Vagina (tissue), 2 donors: ENCODE measurements at places on chromosomes 11 and 22.

DNA sequence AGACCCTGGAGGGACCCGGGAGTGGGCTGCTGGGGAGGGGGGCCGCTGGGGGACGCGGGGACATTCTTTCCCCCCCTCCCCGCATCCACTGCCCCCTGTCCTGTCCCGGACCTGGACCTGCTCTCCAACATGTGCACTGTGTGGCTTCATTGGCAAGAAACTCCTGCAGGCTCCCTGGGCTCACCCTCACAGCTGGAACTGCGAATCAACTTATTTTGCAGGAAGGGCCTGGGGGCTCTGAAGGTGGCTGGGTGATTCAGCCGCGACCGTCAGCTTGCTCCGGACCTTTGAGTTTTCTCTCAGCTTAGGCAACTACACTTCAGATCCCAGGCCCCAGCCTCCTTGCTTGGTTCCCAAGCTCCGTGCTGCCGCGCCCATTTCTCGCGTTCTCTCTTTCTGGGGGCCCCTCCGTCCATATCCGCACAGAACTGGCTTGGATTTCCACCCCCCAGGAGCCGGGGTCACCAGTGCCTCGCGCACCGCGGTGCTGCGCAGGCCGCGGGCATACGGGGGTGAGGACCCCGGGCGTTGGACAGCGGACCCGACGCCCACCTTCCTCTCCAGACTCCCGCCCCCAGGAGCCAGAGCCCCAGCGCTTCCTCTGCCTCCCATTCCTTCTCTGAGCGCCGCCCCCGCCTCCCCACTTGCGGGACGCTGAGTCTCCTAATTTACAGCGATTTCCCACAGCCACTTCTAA is 471 bp upstream of the AHNAK start:
- H3K36me3 ChIP-seq = no peaks in the 10 kb centered on the region
- peaks cover 75% of the 10 kb centered on the region for H3K4me1 ChIP-seq
- H3K4me3 ChIP-seq = peak overlapping the region; percentile 99
- peak; percentile 92 for DNase-seq
- no peaks in the 10 kb centered on the region for H3K27me3 ChIP-seq

DNA sequence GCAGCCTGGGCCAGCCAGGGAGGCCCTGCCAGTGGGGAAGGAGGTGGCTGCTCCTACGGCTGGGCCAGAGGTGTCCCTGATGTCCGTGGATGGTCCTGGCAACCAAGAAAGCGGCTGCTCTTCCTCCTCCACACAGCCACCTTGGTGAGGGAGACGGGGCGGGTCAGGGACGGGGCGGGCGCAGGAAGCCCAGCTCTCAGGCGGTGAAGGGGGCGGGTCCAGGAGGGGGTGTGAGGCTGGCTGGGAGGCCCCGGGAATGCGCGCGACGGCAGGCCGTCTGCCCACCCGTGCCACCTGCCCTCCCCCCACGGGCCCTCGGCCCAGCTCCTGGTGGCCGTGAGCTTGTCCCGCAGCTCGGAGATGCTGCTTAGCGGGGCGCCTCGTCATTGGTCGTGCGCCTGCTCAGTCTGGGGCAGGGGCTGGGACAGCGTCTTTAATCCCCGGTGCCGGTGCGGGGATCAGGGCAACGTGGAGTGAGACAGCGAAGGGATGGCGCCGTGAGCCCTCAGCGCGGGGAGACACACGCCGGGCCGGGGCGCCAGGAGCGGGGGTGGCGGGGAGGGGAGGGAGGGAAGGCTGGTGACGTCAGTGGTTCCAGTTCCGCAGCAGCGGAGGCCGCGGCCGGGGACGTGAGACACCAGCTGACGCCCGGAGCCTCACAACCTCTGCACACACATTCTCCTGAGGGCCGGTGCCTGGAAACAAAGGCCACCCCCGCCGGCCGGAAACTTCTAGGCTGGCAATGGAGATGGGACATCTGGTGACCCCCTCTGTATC is 6.7 kb upstream of the BRSK2 start:
- no peaks in the 10 kb centered on the region for H3K36me3 ChIP-seq
- H3K27me3 ChIP-seq = no peaks in the 10 kb centered on the region
- peak overlapping the region; percentile 3 for H3K27ac ChIP-seq
- H3K4me3 ChIP-seq = peak overlapping the region; percentile 51
- peaks cover 12% of the 10 kb centered on the region for H3K4me1 ChIP-seq

DNA sequence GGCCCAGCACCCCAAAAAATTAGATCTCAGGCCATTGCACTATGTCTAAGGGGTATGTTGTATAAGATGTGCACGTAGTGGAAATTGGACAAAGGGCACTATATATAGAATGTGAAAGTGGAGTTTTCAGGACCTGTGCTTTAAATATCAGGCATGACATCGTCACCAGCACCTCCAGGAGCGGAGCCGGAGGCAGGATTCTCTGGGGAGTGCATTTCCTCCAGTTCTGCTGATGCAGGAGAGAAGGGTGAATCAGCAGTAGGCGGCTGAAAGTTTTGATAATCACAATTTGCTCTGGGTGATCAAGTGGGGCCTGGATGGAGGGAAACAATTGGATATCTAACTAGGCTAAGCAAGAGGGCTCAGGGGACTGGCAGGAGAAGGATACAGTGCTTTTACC is 69.1 kb upstream of the NTM start:
- no peak for DNase-seq
- H3K36me3 ChIP-seq = no peaks in the 10 kb centered on the region

DNA sequence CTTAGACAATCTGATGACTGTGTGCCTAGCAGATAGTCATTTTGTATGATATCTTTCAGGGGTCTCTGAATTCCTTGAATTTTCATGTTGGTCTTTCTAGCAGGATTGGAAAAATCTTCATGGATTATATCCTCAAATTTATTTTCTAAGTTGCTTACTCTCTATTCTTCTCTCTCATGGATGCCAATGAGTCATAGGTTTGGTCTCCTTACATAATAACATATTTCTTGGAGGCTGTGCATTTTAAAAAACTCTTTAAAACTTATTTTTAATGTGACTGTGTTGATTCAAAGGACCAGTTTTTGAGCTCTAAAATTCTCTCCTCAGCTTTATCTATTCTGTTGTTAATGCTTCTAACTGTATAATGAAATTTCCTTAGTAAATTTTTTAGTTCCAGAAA is 198.7 kb downstream of the AASDHPPT start:
- H3K36me3 ChIP-seq = no peaks in the 10 kb centered on the region
- H3K27ac ChIP-seq = no peak overlapping the region

GRCh38 chr11:64989416-64989815 is 7.4 kb downstream of the BATF2 start:
- H3K27me3 ChIP-seq = no peaks in the 10 kb centered on the region
- no peak overlapping the region for H3K4me3 ChIP-seq
- no peak for DNase-seq
- H3K4me1 ChIP-seq = peaks cover 10% of the 10 kb centered on the region

DNA sequence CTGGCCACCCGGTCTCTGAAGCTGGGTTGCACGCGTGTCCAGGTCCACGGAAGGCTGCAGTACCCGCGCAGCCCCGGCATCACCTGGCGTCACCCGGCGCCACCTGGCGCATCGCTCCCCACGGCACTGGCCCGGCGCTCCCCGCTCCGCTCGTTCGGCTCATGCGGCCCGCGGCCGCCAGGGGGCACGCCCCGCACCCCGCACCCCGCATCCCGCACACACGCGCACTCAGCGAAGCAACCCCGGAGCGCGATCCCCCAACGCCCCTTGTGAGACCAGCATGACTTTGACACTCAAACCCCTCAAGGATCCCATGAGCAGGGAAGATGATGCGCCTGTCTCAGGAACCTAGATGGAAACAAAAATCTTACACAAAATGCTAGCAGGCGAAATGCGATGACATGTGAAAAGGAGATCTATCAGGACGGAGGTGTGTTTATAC is 11.9 kb downstream of the B3GNT6 start:
- no peaks in the 10 kb centered on the region for H3K36me3 ChIP-seq
- DNase-seq = no peak
- H3K27me3 ChIP-seq = no peaks in the 10 kb centered on the region
- H3K4me1 ChIP-seq = peaks cover 9% of the 10 kb centered on the region
- no peak overlapping the region for H3K4me3 ChIP-seq
- H3K27ac ChIP-seq = no peak overlapping the region
